ENCODE measurements at places on chromosomes 7 and 10.

GRCh38 chr7:17623546-17624185 lies 316.6 kb downstream of the SNX13 start:
- DNase-seq: no peak

GRCh38 chr10:13882119-13882711 lies 295.4 kb downstream of the PRPF18 start:
- peak; percentile 49 for DNase-seq

GRCh38 chr10:23067337-23067736 lies 28.0 kb upstream of the MSRB2 start:
- DNase-seq: no peak

- no peak for DNase-seq
Measured at GRCh38 chr7:131218727-131219128, 108.9 kb upstream of the MKLN1 start.

DNA sequence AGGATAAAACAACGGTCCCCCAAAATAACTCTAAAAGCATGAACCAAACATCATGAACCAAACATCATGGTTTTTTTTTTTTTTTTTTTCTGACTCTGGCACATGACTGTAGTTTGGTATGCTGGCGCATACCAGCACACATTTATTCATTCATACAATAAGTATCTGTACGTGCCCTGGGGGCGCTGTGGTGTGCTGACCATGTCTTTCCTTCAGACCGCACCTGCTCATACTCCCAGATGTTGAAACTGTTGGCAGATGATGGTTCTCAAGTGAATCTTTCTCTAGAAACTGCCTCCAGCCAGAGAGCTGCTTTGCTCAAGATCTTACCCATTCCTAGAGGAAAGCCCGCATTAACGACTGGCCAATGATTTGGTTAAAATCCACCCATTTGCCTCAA lies 114.7 kb upstream of the ANKRD30A start:
- no peak for DNase-seq

DNA sequence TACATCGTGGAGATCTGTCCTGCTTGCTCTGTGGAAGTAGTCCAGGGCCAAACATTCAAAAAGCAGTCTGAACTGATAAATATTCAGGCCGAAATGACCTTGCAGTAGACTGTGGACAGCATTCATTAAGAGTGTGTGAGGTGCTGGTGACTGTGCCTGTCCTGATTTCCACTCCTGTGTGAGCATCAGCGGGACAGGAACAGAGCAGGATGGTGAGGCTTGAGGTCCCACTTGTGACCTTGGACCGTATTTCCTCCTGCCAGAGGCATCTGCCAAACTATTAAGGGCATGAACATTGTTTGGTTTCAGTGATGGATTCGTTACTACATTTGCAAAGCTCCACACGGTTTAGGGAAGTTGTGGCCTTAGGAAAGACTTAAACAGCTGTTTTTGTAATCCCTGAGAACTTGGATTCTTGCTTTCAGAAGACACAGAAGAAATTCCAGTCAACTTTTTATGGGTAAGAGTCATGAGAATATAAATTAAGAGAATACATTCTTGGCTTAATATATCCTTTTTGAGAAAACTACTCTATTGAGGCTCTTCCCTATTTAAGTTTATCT lies 32.8 kb downstream of the CCNY start:
- DNase-seq: no peak

GRCh38 chr10:68981074-68981473 lies 7.5 kb upstream of the KIFBP start:
- no peak for DNase-seq

DNA sequence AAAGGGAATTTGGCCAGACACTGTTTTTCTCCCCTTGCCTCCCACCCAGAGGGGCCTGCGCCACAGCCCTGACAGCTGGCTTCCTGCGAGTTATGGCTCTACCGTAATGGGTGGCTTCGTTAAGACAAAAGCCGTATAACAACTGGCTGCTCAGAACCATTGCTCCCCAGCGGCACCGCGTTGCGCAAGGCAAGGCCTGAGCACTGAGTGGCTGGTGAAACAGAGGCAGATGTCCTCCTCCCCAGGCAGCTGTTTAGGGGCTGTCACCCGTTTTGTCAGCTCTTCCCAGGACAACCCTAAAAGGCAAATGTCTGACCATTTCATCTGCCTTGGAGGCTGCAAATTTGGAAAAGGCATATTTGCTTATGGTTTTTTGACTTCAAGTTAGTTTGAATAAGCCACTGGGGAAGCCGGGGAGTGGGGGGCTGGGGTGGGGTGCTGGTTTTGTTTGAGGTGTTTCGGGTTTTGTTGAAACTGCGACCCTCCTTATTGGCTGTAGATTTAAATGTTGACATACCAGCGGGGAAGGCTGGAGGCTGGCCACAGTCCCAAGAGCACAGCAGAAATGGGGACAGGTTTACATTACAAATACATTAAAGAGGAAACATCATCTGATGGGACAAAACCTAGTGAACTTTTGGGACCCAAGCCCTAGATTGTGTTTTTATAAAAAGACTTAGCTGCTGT lies 681 bp upstream of the SPOCK2 start:
- peak; percentile 51 for DNase-seq

GRCh38 chr10:43863859-43864591 lies 215.3 kb upstream of the ZNF32 start:
- DNase-seq: no peak

DNA sequence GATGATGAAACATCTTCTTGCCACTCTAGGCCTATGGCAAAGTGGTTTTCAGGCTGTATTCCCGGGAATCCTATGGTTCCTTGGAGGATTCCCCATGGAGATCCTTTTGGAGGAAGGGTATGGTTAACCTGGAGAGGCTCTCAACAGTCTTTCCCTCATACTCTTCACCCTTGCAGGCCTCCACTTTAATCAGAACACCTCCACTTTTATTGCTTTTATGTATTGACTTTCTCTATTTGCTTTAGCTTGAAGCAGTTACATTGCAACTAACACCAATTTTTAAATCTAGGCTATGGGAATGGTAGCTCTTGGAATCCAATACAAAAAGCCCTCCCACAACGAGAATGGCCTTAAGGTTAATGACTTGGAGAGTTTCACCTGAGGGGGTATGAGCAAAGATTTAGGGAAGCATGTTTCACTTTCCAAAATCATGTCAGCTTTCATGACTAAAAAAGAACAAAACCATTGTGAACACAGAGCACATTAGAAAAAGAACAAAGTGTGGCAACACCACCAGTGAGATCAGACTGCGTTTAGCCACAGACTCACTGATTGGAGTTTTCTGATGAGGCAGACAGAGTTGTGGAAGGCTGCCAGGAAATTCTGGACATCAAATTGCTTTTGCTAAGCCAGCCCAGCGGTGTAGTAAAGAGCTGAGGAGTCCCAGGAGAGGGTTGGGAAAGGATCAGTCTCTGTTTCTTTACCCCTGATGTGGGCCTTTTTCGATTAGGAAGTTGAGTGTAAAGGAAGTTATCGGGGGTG lies 130.4 kb upstream of the BMPER start:
- DNase-seq: no peak

GRCh38 chr10:5654218-5654755 lies 12.1 kb downstream of the ASB13 start:
- DNase-seq: no peak

GRCh38 chr10:94217411-94217810 lies 145.3 kb downstream of the NOC3L start:
- DNase-seq: no peak

- peak; percentile 78 for DNase-seq
Measured at GRCh38 chr10:124717911-124718741, 26.1 kb downstream of the FAM53B start.

- no peak for DNase-seq
Measured at GRCh38 chr10:22598478-22598877, 115.9 kb downstream of the PIP4K2A start.

DNA sequence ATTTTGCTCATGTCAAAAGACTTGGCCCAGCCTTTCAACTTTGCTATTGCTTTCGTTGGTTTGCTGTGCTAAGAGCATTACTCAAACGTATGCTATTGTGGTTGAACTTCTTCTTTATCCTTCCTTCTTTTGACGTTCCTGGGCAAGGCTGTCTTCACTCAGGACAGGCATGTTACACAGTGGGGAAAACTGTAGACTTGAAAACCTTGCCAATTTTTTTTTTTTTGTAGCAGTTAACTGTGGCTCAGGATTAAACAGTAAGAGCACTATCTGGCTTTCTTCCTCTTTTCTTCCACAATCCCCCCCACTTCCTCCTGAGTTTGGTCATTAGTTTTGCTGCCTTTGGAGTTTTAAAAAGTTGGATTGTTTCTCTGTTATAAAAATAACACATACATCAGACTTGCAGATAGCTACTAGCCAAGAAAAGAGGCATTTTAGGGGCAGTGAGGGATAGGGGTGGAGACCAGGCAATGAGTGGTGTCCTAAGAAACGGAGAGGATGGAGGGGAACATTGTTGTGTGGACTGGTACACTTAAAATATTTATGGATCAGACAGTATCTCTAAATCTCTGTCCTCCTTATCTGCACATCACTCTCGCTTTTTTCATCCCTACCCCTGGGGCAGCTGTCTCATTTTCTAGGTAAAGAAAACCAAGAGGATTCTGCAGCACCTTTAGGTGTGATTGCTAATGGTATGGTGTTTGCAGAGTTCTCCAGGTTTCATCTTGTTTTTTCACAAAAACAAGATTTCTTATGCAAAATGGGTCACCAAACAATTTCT lies 181.7 kb downstream of the LRMDA start:
- no peak for DNase-seq

- no peak for DNase-seq
Measured at GRCh38 chr7:122638459-122638858, 60.5 kb downstream of the RNF133 start.

GRCh38 chr10:130224228-130224627 lies 88.0 kb downstream of the GLRX3 start:
- no peak for DNase-seq

- DNase-seq: no peak
Measured at GRCh38 chr10:91803386-91804125, 5.3 kb downstream of the TNKS2 start.

- DNase-seq: no peak
Measured at GRCh38 chr7:130734815-130735716, 1.1 kb upstream of the KLF14 start.

DNA sequence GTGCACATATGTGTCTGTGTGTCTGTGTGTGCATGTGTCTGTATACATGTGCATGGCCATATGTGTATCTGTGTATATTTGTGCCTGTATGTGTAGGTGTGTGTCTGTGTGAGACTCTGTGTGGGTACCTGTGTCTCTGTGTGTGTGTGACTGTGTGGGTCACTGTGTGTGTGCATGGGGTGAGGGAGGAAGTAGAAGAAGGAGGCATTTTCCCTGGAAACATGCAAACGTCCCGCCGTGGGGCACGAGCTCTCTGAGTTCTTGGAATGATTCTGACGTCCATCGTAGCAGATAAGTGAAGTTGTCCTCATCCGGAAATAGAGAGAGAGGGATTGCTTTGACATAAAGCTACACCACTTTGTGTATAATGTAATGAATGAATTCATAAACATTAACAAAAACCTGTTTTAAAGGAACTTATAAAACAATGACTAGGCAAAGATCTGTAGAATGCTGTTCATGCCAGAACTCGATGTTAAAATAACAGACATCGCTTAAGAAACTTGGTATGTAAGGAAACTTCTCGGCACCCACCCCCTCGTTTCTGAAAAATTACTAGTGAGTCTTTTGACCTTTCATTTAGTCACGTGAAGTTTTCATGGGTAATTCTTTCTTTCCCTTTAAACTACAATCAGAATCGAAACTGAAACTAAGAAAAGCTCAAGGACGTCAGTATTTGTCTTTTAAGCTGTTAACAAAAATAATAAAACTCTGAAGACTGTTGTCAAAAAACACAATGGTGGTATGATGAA lies 43.6 kb upstream of the KLF6 start:
- DNase-seq: no peak

DNA sequence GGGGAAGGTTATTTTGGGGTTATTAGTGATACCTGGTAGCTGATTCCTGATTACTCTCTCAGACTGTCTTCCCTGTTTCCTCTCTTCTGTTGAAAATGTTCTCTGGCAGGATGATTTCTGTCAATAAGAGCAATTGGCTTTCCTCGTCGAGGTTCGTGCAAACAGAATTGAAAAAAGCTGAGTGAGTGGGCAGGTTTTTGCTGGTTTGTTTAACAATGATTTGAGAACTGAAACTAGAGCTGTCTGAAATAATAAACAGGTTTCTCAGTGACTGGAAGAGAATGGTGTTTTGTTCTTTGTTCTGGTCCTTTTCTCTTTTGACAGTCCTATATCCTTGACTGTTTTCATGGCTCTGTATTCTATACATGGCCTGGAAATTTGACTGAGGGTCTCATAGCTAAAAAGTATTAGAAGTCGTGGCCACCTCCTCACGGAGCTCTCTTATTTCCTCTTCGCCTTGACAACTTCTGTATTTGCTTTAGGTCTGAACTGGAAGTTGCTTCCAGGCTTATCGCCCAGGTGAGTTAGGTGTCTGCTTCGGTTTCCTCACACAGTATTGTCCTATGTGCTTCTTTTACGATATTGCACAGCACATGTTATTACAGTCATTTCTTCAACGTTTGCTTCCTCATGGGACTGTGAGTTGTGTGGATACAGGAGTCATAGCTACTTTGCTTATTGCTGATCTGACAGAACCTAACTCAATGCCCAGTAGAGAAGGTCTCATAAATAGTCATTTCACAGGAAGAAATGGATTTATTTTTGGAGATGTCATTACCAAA lies 403.6 kb downstream of the NRG3 start:
- no peak for DNase-seq

GRCh38 chr7:84746353-84746752 lies 440.5 kb downstream of the SEMA3D start:
- no peak for DNase-seq

DNA sequence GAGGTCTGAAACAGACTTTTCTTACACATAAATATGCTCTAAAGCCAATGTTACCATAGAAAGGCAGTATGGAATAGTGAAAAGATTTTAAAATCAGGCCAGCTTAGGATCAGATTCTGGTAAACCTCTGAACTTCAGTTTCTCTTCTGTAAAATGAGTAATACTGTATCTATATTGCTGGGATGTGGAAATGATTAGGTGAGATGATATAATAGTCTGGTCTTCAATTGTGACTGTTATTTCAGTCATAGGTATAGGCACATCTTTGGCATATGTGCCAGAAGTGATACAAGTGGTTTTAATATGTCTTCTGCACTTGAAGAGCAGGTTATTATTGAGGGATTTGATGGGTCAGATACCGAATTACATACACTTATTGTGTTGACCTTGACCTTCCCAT lies 7.2 kb downstream of the ZNF277 start:
- DNase-seq: no peak

DNA sequence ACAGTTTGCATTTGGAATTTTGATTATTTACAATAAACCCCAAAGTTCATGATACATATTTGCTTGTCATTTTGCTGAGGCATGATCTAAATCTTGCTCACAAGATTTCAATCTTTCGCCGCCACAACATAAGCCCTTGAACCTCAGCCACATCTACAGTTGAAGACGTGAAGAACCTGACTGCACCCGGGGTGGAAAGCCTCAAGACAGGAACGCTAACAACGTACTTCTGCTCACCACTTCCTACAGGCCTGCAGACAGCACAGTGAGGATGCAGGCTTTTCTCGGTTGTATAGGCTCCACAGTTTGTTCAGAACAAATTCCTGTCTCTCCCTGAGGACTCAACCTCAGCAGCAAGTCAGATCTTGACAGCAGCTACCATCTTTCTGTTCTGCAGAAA lies 393.8 kb upstream of the PRKCQ start:
- peak; percentile 14 for DNase-seq

GRCh38 chr10:37634351-37634880 lies 223.0 kb downstream of the ZNF248 start:
- no peak for DNase-seq

GRCh38 chr7:120996333-120996987 lies 7.9 kb downstream of the CPED1 start:
- peak; percentile 46 for DNase-seq

- DNase-seq: no peak
Measured at GRCh38 chr10:29056729-29057128, 232.1 kb upstream of the LYZL1 start.

All from CD4-positive, alpha-beta T cell treated with Interferon gamma for 1 hour (primary cell).